Right ventricle myocardium inferior (tissue), 1 donor: ENCODE measurements at places on chromosomes 7 and 10. TPM values are rescaled to one million over a fixed set of nuclear protein-coding genes. Genes with fewer than 3 reads are reported as not detected.

SLC26A5 gene
- not detected for total RNA-seq

- DNase-seq = no peak
Observed at GRCh38 chr7:139496528-139496927, 13.1 kb upstream of the KLRG2 start.

- no peak for DNase-seq
Observed at GRCh38 chr7:97187067-97187466, 69.6 kb downstream of the SDHAF3 start.

DNA sequence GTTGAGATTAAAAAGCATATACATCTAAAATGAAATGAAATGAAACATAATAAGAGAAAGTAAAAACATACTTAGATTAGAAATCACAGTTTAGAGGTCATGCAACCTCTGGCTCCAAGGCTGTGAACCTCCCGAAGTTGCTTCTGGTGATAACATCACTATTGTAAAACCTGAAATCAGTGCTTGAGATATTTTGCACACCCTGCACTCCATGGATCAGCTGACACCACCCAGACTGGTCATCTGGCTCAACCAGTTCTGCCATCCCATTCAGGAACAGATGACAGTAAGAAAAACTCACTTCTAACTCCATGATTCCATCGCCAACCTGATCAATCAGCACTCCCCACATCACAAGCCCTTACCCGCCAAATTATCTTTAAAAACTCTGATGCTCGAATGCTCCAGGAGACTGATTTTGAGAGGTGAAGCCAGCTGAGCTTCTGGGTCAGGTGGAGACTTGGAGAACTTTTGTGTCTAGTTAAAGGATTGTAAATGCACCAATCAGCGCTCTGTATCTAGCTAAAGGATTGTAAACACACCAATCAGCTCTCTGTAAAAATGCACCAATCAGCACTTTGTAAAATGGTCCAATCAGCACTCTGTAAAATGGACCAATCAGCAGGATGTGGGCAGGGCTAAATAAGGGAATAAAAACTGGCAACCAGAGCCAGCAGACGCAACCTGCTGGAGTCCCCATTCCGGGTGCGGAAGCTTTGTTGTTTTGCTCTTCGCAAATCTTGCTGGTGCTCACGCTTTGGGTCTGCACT, 162.6 kb upstream of the MAGI2 start:
- DNase-seq = no peak

CUX1 gene
- total RNA-seq = 107 TPM

OR6V1 gene
- total RNA-seq = not detected

- peak; percentile 90 for DNase-seq
Observed at GRCh38 chr7:76515999-76516443, 5.7 kb downstream of the UPK3B start.

- DNase-seq = no peak
Observed at GRCh38 chr10:44723082-44723481, 188.1 kb upstream of the TMEM72 start.

MYH16 gene
- total RNA-seq = not detected

DNA sequence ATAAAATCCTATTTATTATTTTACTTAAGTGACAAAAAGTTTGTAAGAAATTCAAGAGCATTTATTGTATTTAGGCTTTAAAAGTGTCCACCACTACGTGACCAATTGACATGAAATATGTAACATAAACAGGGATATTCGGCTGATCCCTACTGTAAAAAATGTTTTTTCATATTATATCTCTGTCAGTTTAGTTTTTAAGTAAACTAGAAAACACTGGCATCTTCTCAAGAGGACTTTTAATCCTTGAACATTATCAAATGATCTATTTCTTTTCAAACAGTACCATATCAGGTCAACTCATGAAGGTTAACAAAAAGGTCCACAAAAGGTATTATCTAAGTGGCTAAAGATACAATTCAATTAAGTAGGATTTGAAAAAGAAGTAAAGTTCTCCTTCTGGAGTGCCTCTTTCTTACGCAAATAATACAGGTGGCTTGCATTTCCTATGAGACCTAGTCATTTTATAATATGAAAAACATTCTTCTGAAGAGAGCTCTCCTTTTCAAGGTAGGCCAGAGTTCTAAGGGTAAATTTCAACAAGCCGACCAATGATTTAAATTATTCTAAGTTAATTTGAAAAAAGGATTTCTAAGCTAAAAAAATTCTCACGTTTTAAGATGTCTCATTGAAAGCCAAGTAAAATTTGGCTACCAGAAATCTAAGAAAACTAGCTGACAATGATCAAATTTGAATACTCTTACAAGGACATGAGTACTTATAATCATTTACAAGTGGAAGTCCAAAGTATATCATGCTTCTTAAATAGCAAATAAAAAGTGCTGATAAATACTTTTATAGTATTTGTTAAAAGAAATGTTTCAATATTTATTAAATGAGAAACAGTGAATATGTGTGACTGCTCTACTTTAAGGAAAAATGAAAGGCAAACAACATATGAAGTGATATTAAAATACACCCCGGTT, 133.5 kb downstream of the NRBF2 start:
- DNase-seq = no peak

GRCh38 chr7:4753598-4754432, 21.6 kb upstream of the AP5Z1 start:
- DNase-seq = peak; percentile 92

PFKFB3 gene
- total RNA-seq = 28.1 TPM

GRCh38 chr7:75734586-75735458, 3.9 kb downstream of the HIP1 start:
- no peak for DNase-seq

SEMA4G gene
- 1.5 TPM for total RNA-seq

- no peak for DNase-seq
Observed at GRCh38 chr7:25672496-25672895, 444.2 kb upstream of the NPVF start.

SLC37A3 gene
- 8.9 TPM for total RNA-seq

- no peak for DNase-seq
Observed at GRCh38 chr10:33897291-33897752, 562.9 kb upstream of the NRP1 start.

GRCh38 chr7:21939136-21939857, 6.4 kb downstream of the CDCA7L start:
- DNase-seq = no peak

- DNase-seq = no peak
Observed at GRCh38 chr10:131559450-131559911, 248.0 kb upstream of the TCERG1L start.

GRCh38 chr10:50369931-50370330, 118.6 kb upstream of the ASAH2 start:
- DNase-seq = no peak

CDC14C gene
- not detected for total RNA-seq

- DNase-seq = peak; percentile 88
Observed at GRCh38 chr10:6580279-6581029, 378 bp upstream of the PRKCQ start.
